Daoy (cell line): ENCODE measurements at places on chromosomes 7 and 10.

DNA sequence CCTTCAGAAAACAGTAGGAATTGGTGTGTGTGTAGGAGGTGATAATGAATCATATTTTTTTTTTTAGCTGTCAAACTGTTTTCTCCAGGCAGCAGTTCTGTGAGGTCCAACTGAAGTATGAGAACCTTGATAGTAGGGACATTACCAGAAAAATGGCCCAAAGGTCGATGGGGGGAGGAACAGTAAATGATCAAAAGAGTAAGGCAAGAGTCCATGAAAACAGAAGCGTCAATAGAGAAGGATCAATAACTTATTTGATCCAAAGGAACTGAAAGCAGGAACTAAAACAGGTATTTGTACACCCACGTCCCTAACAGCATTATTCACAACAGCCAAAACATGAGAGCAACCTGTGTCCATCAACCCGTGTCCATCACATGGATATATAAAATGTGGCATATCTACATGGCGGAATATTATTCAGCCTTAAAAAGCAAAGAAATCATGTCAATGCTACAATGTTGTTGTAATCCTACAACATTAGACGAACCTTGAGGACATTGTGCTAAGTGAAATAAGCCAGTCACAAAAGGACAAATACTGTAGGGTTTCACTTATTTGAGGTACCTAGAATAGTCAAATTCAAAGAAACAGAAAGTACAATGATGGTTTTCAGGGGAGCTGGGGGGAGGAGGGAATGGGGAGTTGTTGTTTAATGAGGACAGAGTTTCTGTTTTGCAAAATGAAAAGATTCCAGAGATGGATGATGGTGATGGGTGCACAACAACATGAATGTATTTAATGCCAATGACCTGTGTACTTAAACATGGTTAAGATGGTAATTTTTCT is 214.0 kb upstream of the KLF14 start:
- DNase-seq, result no peak

DNA sequence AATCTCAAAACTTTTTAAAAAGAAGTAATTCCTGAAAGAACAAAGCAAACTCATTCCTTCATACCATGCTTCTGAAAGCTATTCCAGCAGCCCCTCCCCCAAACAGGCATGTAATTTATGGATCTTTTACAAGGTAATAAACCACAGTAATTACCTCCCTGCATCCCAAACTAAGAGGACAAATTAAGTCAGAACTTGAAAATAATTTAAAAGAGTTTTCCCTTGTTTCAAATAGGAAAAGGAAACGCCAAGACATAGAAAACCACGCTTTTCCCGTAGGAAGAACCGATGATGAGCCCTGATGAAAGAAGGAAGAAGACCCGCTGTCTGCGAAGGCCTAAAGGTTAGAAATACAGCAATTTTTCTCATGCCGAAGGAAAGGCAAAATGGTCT is 8.9 kb downstream of the HOXA4 start:
- no peak for DNase-seq

GRCh38 chr7:134485203-134485602 is 26.3 kb upstream of the AKR1B1 start:
- no peak for DNase-seq

GRCh38 chr7:94258418-94259300 is 136.0 kb upstream of the COL1A2 start:
- no peak for DNase-seq

DNA sequence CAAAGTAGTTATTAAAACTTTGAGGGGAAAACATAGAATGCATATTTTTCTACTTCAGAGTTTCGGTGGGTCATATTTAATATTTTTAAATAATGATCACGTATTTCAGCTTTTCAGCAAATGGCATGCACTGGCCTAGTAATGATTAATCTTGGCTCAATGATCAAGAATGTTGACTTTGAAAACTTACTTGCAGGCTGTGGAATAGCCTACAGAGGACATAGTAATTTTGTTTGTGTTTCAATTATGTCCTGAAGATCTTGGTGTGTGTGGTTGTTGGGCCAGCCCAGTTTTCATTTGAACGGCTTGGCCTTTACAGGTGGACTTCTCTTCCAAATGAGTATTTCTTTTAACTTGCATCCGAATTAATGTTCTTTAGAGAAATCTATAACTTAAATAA is 35.1 kb downstream of the ADD3 start:
- no peak for DNase-seq

- DNase-seq, result no peak
These were observed 536.4 kb downstream of the NRG3 start for GRCh38 chr10:82411416-82411815.

GRCh38 chr7:155722118-155722517 is 77.7 kb downstream of the RBM33 start:
- no peak for DNase-seq

- no peak for DNase-seq
These were observed 25.5 kb downstream of the IL15RA start for GRCh38 chr10:5951721-5952407.

- DNase-seq, result no peak
These were observed 177.7 kb downstream of the KIF20B start for GRCh38 chr10:89879121-89879520.

- no peak for DNase-seq
These were observed 496.7 kb downstream of the SH2D4B start for GRCh38 chr10:81034383-81034782.
